ENCODE measurements at places on chromosomes 7 and 10.

- DNase-seq, result no peak
These were observed 37.3 kb downstream of the KIF20B start for GRCh38 chr10:89738551-89739209.

DNA sequence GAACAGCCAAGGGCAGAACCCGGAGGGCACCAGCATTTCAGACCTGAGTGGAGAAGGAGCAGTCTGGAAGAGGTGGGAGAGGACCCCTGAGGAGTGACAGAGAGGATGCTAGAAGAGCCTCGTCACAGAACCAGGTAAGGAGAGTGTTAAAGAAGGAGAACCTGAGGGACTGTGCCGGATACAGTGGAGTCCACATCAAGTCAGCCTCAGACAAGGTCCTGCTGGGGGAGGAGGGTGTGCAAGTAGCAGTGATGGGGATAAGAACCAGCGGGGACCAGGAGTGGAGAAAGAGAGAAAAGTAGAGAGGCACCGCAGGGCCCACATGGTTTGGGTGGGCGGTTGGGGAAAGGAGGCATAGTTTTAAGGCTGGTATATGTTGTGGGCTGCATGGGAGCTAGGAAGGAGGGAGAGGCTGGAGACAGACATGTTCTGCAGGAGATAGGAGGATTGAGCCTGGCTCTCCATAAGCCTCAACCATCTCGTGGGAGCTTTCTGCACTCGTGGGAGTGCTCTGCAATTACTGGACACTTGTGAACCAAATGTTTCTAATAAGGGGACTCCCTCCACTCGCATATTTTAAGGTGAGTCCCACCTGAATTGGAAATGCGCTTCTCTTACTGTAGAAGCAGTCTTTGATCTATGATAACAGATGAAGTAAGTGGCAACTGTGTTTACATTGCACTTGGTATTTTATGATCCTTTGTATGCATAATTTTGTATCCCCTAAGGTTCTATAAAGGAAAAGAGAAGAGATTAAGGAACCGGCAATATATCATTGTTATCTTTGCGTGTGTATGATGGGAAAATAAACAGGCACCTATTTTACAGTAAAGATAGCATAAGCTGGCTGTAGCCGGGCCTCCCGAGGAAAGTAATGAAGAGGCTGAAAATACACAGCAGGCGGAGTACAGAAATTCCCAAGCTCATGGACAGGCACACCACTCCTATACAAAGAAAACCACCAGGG lies 154.8 kb downstream of the ADAM12 start:
- no peak for DNase-seq

DNA sequence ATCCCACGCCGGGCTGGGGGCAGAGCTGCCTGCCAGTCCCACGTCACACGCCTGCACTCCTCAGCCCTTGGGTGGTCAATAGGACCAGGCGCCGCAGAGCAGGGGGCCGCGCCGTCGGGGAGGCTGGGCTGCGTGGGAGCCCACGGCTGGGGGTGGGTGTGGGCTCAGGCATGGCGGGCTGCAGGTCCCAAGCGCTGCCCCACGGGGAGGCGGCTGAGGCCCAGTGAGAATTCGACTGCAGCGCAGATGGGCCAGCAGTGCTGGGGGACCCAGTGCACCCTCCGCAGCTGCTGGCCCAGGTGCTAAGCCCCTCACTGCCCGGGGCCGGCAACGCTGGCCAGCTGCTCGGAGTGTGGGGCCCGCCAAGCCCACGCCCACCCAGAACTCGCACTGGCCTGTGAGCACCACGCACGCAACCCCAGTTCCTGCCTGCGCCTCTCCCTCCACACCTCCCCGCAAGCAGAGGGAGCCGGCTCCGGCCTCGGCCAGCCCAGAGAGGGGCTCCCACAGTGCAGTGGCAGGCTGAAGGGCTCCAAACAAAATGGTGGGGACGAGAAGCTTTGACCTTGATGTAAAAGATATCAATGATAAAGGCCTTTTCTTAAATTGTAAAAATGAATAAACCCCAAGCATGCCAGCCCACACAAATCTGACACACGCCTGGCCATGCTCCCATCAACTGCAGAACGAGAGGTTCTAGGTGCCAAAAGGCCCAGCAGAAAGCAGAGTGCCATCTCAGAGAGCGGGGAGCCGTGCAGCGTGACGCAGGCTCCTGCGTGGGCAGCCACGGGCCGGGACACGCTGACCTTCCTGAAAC lies 255.5 kb downstream of the MAD1L1 start:
- DNase-seq, result no peak

DNA sequence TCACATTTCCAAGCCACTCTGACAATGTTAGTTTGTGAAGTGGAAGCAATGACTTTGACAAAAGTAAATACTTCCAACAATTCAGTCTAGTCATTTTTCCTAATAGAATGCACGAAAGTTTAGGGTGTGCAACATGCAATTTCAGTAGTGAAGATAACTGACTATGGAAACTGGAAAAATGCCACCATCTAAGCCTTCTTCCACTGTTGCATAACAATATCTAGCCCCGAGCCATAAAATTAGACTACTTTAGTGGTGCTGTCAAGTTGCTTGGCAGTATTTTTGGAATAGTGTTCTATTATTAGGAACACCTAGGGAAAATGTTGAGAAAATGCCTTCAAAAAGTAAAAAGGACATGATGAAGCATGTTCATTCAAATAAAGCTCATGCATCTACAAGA lies 17.9 kb downstream of the SEMA3A start:
- no peak for DNase-seq

DNA sequence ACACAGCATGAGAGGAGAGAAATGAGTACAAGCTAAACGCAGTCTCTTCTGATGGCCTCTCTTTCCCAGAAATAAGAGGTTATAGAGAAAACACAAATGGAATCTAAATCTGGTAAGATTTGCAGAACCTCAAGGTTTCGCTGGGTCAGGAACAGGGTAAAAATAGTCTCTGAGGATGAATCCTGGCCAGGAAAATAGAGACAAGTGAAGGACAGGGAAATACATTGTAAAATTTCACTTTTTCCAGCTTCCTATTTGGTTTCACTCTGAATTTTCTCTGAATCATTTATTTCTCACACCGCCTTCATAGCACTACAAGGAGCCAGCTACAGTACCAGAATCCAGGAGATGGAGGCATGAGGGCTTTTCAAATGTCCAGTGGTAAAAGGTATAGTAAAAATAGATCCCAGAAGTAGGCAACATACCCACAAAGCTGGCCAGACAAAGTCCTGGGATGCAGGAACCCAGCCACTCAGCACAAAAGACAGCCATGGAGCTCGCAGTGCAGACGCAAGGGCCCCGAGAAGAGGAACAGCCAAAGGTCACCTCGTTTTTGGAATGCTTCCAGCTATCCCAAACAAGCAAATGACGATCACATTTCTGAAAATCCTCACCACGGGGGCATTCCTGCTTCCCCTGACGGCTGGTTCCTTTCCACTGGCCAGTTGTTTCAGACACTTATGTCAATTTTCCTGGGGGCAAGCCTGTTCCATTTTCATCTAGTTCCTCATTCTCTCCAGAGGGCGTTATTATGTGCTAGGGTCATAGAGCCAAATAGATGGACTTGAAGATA lies 21.5 kb upstream of the IKZF1 start:
- DNase-seq, result no peak

DNA sequence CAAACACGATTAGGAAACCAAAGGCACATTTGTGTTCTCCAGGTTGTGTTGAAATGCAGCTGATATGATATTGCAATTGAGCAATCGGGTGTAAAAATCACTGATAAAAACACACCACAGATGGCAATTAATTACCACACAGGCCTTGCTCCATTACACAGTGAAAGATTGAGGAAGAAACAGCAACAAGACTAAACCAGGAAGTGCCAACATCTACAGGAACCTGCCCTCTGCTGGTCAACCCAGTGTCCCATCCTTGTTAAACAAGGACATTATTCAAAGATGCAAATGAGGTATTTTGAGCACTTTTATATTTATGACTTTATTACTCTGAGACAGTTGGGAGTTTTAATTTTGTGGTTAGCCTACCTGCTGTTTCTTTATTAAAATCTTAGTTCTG lies 765.6 kb upstream of the GHITM start:
- no peak for DNase-seq

DNA sequence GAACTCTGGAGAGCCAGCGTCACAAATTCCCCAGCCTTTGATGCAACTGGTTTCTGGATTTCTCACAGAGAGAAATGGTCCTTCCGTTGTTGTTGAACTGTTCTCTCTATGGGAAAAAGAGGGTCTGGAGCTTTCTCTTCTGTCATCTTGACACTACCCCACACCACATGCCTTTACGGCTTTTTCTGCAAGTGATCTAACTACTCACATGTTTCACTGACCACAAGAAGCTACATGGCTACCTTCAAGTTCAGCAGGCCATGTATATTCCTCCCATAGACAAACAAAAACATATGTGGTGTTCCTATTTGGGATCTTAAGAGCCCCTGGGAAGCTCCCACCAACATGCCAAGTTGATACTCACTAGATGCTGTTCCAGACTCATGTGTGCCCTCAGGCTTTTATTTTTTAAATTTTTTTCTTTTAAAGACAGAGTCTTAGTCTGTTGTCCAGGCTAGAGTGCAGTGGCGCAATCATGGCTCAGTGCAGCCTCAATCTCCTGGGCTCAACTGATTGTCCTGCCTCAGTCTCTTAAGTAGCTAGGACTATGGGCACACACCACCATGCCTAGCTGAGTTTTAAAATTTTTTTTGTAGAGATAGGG lies 72.0 kb downstream of the RNF216 start:
- no peak for DNase-seq

Measured in left lobe of liver (tissue), 2 donors.